ENCODE measurements at places on chromosomes 5 and 9.
A peak's percentile ranks its signal among the peaks of the same experiment; 100 is the strongest.

DNA sequence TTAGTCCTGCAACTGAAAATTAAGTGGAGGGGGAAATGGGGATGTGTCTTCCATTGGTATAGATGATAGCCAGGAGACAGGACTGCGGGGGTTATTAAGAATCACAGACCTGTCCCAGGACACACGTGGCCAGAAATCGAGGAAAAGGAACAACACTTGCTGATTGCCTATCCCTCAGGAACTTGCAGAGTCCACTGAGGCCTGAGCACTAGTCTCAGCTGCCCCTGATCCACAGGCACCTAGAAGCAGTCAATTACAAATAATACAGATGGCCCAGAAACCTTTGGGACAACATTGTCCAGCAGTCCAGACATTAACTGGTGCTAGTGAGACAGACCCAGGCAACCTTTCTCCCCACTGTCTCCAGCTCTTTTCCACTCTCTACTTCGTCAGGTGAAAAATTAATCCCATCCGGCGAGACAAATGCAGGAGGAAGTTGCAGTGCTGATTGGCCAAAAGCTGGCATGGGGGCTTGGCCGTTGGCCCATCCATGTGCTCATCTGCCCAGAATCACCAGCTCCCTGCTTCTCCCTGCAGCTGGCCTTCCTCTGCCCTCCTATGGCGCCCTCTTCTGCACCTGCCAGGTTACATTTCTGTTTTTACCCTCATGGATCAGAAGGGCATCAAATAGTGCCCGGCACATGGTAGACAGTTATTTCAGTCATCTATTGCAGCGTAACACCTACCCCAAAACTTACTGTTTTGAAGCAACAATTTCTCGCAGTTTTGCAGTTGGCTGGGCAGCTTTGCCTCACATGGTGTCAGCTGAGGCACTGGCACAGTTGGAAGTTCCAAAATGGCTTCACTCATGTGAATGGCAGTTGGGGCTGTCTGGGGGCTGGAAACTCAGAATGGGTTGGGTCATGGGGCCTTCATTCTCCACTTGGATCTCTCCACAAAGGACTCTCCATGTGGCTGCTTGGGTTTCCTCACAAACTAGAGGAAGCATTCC is 3.6 kb upstream of the B4GALT1 start:
- DNase-seq: peak; percentile 57

DNA sequence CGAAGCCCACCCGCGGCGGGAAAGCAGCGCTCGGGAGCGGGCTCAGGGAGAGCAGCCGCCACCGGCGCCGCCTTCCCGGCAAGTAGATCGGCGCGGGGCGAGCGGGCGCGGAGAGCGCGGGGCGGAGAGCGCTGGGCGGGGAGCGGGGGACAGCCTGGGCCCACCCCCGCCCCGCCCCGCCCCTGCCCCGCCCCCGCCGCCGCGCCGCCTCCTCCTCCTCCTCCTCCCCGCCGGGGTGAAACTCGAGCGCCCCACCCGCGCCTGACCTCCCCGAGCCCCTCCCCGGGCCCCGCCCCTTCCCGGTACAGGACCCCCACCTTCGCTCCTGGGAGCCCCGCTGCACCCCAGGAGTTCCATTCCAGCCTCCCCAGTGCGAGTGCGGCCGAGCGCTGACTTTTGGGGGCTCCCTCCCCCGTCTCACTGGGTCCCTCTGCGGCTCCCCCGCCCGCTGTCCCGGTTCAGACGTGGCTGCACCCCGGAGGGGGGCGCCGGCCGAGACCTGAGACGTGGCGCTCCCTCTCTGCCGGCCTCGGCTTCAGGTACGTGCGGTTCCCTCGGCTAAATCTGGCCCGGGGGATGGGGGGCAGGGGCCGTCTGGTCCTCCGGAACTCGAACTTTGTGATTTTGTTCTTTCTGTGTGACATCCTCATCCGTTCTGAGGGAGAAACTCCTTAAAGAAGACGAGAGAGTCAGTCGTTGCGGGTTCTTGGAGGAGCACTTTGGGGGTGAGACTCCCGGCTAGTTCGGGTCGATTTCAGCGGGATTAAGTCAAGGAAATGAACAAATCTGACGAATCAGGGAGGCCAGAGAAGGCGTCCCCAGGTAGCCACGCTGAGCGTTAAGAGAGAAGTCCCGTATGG is at the start of gene SEMA5A:
Gene SEMA5A (minus strand): TSS at position 84 of the 860 bp plus-strand sequence. CDS start 166,129 bp downstream, outside the sequence.
- DNase-seq: peak; percentile 71

DNA sequence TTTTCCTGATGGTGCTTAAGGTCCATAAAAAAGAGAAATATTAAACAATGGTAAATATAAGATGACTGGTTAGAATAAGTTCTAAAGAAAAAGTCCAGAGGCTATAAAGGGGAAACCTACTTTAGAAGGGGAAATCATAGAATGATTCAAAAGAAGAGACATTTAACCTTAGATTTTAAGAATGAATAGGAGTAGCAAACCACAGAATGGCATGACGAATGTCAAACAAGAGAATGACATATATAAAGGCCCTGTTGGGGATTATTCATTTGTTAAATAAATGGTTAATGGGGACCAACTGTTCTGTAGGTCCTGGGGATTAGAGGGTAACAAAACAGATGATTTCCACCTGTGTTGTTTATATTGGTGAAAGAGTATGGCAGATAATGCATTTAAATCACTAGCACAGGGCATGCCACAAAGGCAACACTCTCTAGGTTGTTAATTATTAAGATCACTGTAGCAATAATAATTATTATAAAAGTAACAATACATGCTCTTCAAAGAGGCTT is 495.2 kb upstream of the GRIA1 start:
- no peak for DNase-seq

GRCh38 chr5:55626790-55627189 is 85.3 kb downstream of the SLC38A9 start:
- no peak for DNase-seq

- no peak for DNase-seq
Measured at GRCh38 chr5:1878050-1878849, 4.5 kb downstream of the IRX4 start.

DNA sequence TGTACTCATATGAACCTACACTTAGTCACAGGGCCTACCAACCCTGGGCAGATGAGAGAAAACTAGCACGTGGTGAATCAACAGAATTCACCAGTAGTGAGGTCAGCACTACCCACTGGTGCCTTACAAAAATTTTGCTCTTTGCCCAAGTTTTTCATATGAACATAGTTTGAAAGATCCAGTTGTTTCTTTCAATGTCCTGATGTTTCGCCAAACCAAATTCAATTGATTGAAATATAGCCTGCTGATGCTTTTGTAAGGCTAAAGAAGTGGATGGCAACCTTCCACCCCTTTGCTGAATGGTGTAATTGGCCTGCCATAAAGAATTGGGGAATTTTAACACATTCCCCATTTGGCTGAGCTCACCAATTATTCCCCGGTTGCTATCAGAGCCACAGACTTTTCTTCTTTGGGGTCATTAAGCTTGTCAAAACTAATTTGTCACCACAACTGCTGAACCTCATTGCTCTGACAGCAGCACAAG is 339.2 kb downstream of the GLIS3 start:
- DNase-seq: no peak

- peak; percentile 8 for DNase-seq
Measured at GRCh38 chr5:113612060-113612496, 98.6 kb downstream of the YTHDC2 start.

- no peak for DNase-seq
Measured at GRCh38 chr9:87503927-87504326, 6.3 kb downstream of the DAPK1 start.

DNA sequence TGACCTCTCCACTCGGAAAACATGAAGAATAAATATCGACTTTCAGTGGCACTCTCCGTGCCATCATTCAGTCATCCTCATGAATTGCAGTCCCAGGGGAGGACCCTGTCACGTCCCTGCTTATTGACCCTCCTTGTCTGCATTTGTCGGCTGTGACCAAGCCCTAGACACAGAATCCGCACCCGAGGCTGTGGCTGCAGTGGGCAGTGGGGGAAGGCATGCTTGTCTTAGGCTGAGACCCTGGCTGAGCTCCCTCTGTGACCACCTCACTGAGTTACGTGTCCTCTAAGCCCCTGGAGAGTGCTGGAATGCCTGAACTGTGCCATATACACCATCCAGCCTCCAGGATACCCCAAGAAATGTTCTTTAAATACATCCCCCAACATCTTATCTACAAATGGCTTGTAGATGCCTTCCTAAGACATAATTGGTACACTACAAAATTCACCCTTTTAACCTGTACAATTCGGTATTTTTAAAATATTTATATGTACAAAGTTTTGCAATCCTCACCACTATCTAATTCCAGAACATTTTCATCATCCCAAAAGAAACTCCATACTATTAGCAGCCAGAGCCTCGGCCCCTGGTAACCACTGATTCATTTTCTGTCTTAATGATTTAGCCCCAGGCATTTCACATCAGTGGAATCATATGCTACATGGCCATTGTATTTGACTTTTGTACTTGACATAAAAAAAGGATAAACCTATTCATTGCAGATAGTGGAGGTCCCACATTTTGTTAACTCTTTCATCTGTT is 80.8 kb upstream of the ICE1 start:
- no peak for DNase-seq

DNA sequence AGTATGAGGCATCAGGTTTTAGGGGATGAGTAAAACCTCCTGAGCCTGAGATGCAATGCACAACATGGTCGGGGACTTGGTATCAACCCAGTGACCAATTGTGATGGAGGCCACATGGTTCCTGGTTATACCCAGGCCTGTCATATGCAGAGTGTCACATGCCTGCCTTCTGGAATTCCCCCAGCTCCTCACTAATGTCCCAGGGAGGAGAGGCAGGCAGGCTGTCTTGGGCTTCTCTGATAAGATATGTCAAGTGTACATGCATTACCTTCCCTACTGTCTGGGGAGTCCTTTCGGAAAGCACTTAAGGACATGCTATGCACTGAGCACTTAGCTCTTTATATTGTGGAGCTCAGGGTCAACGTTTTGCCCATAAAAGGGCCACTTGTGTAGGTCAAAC is 14.2 kb upstream of the PALM2AKAP2 start:
- no peak for DNase-seq

- no peak for DNase-seq
Measured at GRCh38 chr9:89845862-89846261, 241.1 kb downstream of the GADD45G start.

DNA sequence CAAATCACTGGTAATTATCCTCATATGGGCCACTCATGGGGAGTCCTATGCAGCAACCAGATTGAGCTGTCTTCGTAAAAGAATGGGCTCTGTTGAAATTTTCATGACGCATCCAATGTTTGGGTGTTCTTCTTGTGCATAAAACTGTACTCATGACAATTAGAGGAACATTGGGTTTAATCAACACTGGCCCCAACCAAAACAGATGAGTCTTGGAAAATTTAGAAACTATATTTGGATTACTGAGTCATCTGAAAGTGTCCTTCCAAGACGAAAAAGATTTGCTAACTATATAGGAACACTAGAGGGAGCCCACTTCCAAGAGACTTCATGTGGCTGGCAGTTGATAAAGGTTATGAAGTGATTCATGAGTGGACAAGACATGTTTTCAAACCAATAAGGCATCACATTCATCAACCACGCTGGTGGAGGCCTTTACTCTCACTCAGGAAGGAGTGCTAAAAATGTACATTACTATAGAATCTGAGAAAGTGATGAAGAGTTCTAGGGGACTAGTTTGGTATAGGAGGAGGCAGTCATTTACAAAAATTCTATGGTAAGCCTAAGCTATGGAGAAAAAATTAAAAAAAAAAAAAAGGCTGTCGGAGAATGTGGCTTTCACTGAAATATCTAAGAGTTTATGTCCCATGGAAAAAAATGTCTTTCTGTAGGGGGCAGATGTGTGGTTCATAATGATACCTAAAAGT is 313.5 kb downstream of the PRDM9 start:
- DNase-seq: peak; percentile 12

GRCh38 chr5:57650360-57651069 is 167.9 kb upstream of the ACTBL2 start:
- DNase-seq: peak; percentile 3

GRCh38 chr5:14665949-14666348 is 1.4 kb downstream of the OTULIN start:
- DNase-seq: no peak

- no peak for DNase-seq
Measured at GRCh38 chr9:82363682-82364081, 375.1 kb downstream of the SPATA31D1 start.

DNA sequence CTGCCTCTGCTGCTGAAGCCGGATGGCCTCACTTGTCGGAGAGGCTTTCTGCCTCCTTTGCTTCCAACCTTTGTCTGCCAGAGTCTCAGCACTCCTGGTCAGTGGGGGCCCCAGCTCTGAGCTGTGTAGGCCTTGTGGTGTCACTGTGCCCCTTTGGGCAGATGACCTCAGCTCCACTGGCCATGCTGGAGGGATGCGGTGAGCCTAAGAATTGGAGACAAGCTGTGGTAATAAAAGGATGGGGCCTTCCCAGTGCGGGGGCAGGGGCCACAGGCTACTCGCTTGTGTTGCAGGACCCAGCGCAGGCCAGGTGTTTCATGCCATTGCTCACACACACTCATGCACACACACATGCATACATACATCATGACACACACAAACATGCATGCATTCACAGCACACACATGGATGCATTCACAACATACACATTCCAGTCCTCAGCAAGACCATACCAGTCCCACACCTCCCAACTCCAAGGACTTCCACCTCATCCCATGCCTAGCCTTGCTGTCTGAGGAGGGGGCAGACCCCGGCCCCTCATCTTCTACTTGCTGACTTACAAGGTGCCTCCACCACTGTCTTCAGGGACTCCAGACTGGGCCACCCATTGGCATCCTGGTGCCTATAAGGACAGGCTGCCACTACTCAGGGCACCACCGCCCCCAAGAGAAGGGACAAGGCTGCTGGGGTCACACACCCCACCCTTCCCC is 237.7 kb downstream of the SYK start:
- no peak for DNase-seq

GRCh38 chr5:68115584-68115983 is 100.0 kb upstream of the PIK3R1 start:
- no peak for DNase-seq

DNA sequence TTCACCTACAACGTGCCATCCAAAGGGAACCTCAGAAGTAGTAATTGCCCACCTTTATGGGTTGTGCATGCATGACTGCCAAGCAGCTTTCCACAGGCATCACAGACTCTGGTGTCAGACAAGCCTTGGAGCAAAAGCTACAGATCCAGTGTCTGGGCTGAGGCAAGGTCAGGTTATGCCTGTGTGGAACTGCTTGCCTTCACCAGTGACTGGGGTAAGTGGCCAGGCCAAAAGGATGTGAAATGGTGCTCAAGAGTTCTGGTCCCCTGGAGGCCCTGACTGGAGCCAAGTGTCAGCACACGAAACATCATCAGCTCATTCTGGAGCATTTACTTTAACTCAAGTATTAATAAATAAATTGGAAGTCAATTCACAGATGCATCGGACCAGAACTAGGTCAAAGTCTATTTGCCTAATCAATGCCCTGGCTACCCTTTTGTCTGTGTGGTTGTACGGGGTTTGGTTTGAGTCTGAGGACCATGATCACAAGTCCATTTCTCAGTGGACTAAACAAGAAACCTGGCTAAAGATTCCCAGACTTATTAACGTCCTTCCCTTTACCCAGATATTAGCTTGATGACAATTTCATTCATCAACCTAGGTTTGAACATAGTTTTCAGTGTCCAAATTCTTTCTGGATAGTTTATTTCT is 41.5 kb upstream of the ZBED3 start:
- DNase-seq: no peak

- DNase-seq: no peak
Measured at GRCh38 chr9:120191141-120191540, 388.8 kb downstream of the CDK5RAP2 start.

- no peak for DNase-seq
Measured at GRCh38 chr9:5893591-5894236, 3.0 kb downstream of the MLANA start.
